Stimulated activated CD8-positive, alpha-beta memory T cell treated with anti-CD3 and anti-CD28 coated beads, Interleukin-2, amount 100 ng/mL, for 1 hour (primary cell): ENCODE measurements at places on chromosomes 16 and 17.
A peak's percentile ranks its signal among the peaks of the same experiment; 100 is the strongest.

DNA sequence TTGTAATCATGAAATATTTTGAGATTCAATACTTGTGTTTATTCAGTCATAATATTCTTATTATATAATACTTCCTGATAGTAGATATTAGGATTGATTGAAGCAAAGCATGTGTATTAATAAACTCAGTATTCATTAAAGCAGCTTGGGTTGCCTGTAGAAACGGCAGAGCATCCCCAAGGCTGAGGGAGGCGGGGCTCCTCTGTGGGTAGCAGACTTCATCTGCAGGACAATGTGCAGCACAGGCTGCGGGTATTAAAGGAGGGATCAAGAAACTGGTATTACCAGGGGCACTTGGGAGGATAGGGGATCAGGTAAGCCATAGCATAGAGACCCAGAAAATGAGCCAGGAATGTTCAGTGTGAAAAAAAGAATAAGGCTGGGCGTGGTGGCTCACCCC lies 213.6 kb downstream of the PRKCA start:
- no peak for DNase-seq

DNA sequence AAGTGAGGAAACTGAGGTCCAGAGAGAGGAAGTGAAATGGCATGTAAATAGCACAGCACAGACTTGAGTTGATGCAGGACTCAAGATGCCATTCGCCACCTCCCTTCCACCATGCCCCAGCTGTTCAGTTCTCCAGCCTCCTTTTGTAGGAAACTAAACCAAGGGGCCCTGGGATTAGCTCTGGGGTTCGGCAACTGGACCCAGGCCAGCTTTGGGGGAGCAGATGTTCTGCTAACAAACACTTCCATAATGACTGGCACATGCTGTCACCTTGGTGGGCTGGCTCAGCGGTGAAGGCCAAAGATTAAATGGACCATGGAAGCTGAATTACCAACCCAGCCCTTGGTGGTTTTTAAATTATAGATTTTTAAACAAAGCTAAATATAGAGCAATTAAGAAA lies 77.0 kb downstream of the IRX6 start:
- DNase-seq: no peak

- no peak for DNase-seq
These were observed 3.5 kb downstream of the KRT40 start for GRCh38 chr17:40980596-40980995.

DNA sequence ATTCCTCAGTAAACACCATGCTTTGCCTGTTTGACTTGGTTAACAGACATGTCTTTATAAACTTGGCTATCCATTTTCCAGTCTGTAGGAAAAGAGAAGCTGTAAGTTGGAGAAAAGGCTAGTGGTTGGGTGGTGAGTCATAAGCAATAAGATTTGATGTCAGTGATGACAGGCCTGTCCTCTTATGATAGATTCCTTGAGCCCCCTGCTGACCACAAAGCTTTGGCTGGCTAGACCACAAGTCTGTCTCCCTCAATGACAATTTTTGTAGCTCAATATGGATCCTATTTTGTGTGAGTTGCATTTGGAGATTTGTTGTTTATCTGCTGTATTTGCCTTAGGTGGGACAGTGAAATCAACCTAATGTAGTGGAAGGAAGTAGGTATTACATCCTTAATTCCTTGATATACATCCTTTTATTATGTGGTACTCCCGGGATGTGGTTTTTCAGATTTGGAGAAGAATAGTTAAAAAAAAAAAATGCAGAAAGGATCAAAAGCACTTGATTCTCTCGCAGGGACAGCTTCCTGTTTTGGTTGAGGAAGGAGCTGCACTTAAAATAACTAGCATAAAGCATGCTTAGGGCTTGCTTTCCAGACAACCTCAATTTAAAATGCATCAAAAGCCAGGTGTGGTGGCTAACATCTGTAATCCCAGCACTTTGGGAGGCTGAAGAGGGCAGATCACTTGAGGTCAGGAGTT lies 67.4 kb downstream of the SIAH1 start:
- DNase-seq: no peak

- no peak for DNase-seq
These were observed 11.3 kb upstream of the HOXB2 start for GRCh38 chr17:48556229-48556575.

DNA sequence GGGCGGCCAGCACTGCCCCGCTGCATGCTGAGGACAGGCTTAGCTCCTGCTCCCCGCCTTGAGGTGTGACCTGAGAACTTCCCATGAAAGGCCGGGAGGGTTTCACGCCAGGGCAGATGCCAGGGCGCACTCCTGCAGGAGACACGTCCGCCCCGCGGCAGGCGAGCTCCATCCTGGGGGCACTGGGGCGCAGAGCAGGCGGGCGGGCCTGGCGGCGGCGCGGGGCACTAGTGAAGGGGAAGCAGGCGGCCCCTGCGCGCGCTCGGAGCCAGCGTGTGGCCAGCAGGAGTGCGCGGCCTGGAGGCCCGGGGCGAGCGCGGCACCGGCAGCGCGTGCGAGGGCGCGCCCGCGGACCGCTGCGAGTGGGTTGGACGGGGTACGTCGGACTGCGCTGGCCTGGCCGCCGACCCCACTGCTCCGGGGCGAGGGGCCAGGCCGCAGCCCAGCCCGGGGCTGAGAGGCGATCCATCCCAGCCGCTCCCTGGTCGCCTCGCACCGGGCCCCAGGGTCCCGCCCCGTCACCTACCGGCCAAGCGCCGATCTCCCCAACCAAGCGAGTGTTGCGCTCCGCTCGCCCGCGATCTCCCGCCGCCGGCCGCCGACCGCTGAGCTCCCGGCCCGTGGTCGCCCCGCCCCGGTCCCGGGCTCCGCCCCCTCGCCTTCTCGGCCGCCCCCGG lies at the start of gene MAP3K14:
TSS of gene MAP3K14 (minus strand) at position 587 of the 677 bp plus-strand sequence. CDS start 26,275 bp downstream, outside the sequence.
- DNase-seq: peak; percentile 47

GRCh38 chr17:19313066-19313745 lies 49.3 kb downstream of the B9D1 start:
- DNase-seq: no peak

- no peak for DNase-seq
These were observed 3.9 kb upstream of the SETD1A start for GRCh38 chr16:30953511-30954124.

DNA sequence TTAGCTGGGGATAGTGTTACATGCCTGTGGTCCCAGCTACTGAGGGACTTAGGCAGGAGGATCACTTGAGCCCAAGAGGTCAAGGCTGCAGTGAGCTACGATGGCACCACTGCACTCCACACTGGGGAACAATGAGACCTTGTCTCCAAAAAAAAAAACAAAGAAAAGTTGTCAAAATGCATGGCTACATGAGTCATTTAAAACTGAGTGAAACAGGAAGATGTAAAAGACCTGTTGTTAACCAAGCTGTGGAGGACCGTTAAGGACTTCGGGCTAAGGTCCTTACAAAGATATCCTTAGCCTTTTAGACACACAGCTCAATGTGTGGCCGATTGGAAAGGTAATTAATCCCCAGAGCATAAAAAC lies 25.1 kb downstream of the ZP2 start:
- DNase-seq: no peak

DNA sequence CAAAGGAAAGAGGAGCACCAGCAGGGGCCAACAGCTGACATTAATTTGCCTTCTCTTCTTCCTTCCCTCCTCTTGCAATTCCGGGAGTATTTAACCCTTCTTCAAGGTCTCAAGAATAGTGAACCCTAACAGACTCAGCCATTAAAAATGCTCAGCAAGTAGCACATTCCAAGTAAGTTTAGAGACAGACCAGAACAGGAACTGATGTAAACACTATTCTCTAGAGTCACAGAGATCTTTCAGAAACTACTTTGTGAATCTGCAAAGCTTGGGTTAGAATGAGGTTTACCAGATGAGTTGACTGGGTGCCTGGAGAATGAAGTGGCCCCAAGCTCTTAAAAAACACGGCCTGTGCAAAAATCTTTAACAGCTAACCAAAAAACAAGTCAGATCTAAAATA lies 50.9 kb downstream of the TEX2 start:
- DNase-seq: no peak

- no peak for DNase-seq
These were observed 84.1 kb downstream of the TBC1D16 start for GRCh38 chr17:79951361-79952264.

DNA sequence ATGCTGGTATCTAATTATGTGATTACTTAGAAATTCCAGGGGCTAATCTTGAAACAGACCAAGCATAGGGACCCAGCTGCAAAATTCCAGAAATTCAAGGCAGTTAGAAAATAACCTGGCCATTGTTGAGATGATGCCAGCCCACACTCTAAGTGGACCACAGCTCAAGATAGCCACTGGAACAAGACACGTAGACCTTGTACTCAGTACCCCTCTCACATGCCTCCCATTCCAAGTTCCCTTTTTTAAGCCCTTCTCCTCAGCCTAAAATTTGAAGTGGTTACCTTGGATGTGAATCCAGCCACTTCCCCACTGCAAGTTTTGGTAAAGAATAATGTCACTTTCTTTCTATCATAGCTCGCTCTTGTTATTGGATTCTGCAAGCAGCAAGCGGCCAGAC lies 4.1 kb upstream of the ZNF19 start:
- no peak for DNase-seq

DNA sequence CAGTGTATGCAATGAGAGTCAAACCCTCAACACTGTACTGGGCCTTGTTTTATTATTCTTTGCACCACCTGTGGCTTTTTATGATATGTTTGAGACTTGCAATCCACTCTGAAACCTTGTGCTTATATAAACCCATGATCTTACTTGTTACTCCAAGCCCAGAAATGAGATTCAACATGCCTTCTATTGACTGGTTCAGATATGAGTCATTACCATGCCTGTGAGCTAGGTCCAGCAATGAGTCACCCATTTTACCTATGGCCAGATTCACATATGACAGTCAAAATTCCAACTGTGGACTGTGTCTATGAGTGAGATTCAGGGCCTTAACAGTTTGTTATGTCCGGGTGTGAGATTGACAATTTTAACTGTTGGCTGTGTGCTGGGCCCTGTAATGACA lies 1846.1 kb downstream of the TP53TG3F start:
- DNase-seq: no peak

GRCh38 chr16:69087161-69087581 lies 18.3 kb upstream of the HAS3 start:
- DNase-seq: no peak

- DNase-seq: no peak
These were observed 7.6 kb downstream of the PSME3IP1 start for GRCh38 chr16:57178196-57178595.
